CD4-positive, alpha-beta memory T cell (primary cell): ENCODE measurements at places on chromosomes 2 and 18. TPM values are rescaled to one million over a fixed set of nuclear protein-coding genes. Genes with fewer than 3 reads are reported as not detected.

DNA sequence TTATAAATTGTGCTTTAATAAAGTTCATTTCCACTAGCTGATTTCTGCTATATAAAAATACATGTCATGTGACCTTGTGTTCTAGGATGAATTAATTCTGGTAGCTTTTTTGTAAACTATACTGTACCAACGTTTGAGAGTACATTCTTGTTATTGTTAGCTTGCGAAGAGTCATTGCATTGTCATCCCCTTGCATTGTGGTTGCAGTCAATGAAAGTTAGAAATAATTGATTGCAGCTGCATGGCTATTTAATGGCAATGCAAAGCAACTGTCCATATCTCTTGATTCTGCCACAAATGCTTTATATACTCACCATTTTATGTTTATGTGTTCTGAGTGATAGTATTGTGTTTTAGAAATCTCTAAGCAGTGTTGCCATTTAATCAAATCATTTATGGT, 91.6 kb downstream of the ZNF407 start:
- no peak overlapping the region for H3K4me3 ChIP-seq
- no peaks in the 10 kb centered on the region for H3K36me3 ChIP-seq
- DNase-seq, result no peak

DNA sequence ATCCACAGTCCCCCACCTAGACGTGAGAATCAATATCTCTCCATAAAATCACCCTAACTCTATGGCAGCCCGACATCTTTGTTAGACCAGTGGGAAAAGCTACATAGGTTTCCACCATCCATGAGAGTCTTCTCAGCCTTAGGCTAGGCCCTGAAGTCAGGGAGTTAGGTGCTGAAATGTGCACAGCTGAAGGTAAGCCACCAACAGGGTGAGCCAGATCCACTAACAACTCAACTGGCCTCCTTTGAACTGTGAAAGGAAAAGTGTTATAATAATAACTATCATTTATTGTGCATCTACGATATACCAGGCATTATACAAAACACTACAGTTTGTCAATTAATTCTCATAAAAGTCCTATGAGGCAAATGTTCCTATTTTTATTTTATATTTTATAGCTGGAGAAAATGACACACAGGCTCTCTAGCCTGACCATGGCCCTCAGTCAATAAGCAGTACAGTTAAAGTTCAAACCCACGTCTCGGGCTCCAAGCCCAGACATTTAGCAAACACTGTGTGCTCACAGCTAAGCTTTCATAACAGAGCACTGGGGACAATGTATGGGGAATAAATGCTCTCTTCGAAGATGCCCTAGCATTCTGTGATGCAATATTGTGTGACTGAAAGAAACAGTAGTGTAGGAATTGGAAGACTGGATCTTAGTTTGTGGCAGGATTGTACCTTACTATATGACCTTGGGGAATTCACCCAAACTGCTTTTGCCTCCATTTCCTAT, 11.2 kb upstream of the CYP27C1 start:
- no peak for DNase-seq
- no peak overlapping the region for H3K27ac ChIP-seq
- no peaks in the 10 kb centered on the region for H3K36me3 ChIP-seq
- no peaks in the 10 kb centered on the region for H3K4me1 ChIP-seq

GRCh38 chr2:3465844-3466481, 53.4 kb downstream of the ADI1 start:
- peaks cover 65% of the 10 kb centered on the region for H3K36me3 ChIP-seq
- H3K27ac ChIP-seq, result no peak overlapping the region
- H3K4me3 ChIP-seq, result no peak overlapping the region

DNA sequence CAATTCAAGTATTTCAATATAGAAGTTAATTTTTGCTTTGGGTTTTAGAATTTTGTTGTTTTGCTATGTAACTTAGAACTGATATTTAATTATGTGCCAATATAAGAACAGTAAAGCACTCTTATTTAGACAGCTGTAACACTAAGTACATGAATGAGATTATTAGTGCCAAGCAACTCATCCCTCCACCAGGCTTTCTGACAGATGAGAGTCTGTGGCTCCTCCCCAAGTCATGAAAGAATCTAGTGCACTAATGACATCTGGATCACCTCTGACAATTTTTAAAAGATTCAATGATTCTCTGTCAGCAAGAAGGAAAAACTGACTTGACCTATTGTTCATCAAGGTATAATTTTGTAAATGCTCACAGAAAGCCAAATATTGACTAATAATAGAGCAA, 67.8 kb downstream of the TMEFF2 start:
- H3K4me1 ChIP-seq, result no peaks in the 10 kb centered on the region
- no peak for DNase-seq
- H3K4me3 ChIP-seq, result no peak overlapping the region
- H3K27me3 ChIP-seq, result no peaks in the 10 kb centered on the region
- no peak overlapping the region for H3K27ac ChIP-seq

GRCh38 chr2:165609672-165610071, 140.2 kb downstream of the CSRNP3 start:
- H3K4me1 ChIP-seq, result no peaks in the 10 kb centered on the region
- H3K27ac ChIP-seq, result no peak overlapping the region
- H3K4me3 ChIP-seq, result no peak overlapping the region
- H3K27me3 ChIP-seq, result no peaks in the 10 kb centered on the region

The SLC11A1 gene
- 1.3 TPM for total RNA-seq
